Activated naive CD8-positive, alpha-beta T cell treated with anti-CD3 and anti-CD28 coated beads, Interleukin-2, amount 50 U/mL, for 16 hours (primary cell): ENCODE measurements at places on chromosomes 6 and 20.

GRCh38 chr6:24060982-24061754 lies 64.8 kb upstream of the NRSN1 start:
- no peak for DNase-seq

- DNase-seq: no peak
Observed at GRCh38 chr6:109925075-109925474, 53.0 kb upstream of the GPR6 start.

GRCh38 chr20:22717466-22717865 lies 133.1 kb upstream of the FOXA2 start:
- no peak for DNase-seq

DNA sequence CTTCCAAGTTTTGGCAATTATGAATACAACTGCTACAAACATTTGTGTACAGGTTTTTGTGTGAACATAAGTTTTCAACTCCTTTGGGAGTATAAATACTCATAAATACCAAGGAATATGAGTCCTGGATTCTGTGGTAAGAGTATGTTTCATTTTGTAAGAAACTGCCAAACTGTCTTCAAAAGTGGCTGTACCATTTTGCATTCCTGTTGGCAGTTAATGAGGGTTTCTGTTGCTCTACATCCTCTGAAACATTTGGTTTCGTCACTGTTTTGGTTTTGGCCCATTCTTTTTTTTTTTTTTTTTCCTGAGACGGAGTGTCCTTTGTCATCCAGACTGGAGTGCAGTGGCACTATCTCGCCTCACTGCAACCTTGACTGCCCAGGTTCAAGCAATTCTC lies 8.5 kb downstream of the AP5S1 start:
- DNase-seq: no peak

DNA sequence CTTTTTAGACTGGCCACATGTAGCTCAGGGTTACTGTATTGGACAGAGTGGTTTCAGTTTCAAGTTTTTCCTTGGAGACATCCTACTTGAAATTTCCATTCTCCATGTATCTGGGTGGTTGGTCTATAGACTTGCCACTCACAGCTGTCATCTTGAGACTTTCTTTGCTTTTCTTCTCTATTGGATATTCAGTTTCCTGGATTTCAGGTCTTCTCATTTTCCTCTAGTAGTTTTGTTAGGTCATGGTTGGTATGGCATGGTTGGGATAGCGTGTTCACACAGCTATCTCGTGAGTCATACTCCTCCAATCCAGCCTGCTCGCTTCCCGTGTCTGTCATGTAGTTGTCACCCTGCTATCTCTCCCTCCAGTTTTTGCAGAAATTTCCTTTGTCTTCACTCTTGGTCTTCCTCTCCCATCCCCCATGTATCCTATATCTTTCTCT lies 48.3 kb downstream of the PTPN1 start:
- DNase-seq: no peak

DNA sequence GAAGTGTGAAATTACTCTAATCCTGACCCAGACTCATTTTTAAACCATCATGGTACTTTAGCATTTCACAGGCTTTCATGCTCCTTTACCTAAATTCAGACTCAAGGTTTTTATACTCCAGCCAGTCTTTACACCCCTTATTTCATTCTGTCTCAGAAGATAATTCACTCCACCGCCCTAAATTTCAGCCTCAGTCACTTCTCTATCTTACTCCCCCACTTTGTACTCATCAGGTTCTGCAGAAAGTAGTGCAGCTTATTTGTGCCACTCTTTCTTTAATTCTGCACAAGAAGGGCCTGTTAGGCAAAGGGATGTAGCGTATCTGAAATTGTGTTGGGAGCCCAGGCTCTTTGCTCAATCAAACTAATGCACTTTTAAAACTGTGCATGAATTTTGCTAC lies 205.5 kb downstream of the ARHGAP18 start:
- no peak for DNase-seq

GRCh38 chr6:27940766-27941165 lies 16.3 kb upstream of the OR2B6 start:
- no peak for DNase-seq

DNA sequence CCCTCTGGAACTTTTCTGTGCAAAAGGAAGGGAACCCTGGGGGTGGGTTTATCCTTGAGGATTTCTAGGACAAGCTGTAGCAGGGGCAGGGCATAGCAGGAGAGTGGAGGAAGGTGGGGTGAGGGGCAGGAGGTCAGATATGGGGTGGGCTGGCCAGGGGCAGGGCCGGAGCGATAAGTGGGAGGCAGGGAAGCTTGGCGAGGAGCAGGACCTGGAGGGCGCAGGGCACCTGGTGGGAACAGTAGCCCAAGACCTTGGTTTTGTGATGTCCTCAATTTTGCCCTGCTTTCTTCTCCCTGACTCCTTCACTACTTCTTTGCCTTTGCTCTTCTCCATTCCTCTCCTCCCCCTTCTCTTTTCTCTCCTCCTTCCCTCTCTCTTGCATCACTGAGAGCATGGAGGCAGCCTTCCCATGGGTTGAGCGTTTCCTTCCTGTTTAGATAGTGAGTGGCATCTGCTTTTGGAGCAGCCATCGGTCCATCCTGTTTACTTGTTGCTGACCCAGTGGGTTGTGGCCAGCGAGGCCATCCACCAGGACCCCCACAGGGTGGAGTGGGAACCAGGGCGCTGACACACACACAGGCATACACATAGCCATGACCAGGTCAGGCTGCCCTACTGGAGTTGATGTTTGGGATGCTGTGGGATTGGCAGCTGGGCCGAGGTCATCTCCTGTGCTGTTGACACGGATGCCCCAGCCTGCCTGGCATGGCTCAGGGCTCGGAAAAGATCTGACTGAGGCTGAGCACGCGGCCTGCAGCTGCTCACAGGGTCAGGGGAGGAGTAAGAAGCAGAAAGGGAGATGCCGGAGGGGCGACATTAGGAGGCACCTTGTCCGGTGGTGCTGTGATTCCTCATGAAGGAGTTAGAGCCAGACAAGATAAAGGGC lies 121.0 kb upstream of the RNF24 start:
- no peak for DNase-seq

- DNase-seq: no peak
Observed at GRCh38 chr20:14445902-14446301, 108.5 kb upstream of the FLRT3 start.

GRCh38 chr6:113402544-113402943 lies 454.6 kb upstream of the MARCKS start:
- no peak for DNase-seq

GRCh38 chr6:129657483-129657882 lies 52.5 kb downstream of the ARHGAP18 start:
- no peak for DNase-seq

DNA sequence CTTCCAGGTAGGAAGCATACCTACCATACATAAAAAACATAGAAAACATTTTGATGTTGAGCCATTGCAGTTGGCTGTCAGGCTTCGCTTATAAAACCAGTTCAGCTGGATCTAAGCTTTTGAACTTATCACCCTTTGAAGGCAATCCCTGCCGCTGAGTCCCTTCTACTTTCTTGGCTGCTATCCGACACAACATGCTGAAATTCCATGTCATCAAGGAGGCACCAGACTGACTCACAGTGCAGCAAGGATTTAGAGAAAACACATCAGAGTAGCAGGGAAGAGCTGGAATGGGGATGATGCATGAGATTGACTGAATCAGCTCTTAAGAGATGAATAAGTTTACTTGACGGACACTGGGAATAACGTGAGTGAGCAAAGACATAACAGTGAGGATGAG lies 135.0 kb upstream of the MAN1A1 start:
- no peak for DNase-seq
